ENCODE measurements at places on chromosomes 11 and 22.

DNA sequence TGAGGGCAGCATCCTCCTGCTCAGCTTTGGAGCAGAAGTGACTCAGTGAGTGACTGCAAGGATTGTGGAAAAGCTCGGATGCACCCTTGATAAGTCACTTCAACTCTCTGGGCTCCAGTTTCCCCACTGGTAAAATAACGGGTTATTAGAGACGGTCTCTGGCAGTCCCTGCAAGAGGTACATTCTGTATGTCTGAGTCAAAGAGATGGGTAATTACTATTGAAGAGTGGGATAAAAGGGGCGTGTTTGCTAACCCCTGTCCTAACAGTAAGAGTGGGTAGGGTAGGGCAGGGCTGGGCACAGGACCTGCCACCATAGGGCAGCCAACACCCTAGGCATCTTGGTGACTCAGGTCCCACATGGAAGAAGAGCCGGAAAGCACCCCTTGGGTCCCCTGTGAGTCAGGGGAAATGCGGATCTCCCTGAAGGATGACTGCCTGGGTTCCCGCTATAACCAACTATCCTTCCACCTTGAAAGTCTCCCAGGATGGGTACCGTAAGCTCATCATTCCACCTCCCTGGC, 7.3 kb upstream of the AHNAK start:
- no peak for DNase-seq

- DNase-seq: no peak
These were observed 4.2 kb downstream of the GAL3ST3 start for GRCh38 chr11:66044757-66045156.

GRCh38 chr11:66340596-66341501, 4.1 kb downstream of the BRMS1 start:
- no peak for DNase-seq

GRCh38 chr11:87444993-87445392, 407.3 kb downstream of the TMEM135 start:
- no peak for DNase-seq

DNA sequence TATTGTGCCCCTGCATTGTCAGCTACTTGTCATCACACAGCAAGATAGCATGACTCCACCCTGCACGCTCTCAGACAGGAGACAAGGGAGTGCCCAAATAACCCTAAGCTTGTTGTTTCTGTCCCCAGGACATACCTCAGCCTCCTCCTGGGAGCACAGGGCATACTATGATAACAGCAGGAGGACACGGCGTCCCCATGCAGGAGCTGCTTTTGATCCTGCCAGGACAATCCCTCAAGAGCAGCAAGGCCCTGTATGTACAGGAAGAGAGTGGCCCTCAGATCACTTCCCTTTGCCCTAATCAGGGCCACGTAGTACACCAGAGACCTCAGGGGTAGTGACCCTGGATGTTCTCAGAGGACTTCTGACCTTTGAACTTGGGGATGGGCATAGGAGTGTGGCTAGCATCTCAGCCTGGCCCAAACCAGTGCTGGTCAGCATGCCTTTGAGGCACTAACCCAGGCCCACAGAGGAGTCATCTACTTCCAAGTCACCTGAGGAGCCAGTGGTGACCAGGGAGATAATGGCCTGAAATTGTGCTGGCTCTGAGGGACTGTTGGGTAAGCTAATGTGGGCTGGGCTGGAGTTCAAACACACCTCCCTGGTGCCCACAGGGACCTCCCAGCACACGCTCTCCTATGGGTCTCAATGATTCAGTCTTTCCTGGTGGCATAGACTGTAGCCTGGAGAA, 9.2 kb downstream of the APOA4 start:
- no peak for DNase-seq

DNA sequence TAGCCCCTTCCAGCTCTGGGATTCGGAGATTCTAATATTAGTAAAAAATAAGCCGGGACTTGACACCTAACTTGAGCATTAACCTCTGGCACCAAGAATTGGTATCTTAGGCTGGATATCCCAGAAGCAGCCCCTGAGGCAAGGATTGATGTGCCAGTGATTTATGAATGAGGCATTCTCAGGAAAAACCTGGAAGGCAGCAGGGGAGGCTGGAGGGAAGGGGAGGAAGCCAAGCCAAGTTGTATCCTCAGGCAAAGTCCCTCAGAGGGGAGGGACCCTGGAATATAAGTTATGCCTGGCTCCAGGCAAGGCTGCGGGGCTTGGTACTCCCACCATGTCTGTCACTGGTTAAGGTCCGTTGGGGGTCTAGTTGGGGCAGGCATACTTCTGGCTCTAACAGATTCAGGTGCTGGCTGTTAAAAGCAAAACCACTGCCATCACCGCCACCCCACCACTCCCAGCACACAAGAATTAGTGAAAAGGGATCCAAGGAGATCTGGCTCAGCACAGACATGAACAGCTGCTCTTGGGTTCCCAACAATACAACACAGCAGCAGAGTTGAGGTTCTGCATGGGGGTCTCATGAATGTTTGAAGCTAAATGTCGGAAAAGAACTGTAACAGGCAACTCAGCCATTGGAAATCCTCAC, 29.8 kb downstream of the LMO2 start:
- DNase-seq: no peak

DNA sequence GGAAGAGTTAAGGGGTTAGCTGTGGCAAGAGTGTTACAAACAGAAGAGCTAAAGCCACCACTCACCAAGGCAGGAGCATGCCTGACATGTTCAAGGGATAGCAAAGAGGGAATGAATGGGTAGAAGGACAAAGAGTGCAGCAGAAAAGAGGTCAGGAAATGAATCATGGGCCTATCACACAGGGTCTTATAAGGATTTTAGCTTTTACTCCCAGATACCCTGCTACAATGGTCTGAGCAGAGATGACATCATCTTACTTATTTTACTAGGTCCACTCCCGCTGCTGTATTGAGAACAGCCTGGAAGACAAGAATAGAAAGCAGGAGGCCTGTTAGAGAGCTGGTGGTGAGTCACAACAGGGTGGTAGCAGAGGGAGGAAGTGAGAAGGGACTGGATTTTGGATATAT, 9.8 kb downstream of the TRAF6 start:
- no peak for DNase-seq

DNA sequence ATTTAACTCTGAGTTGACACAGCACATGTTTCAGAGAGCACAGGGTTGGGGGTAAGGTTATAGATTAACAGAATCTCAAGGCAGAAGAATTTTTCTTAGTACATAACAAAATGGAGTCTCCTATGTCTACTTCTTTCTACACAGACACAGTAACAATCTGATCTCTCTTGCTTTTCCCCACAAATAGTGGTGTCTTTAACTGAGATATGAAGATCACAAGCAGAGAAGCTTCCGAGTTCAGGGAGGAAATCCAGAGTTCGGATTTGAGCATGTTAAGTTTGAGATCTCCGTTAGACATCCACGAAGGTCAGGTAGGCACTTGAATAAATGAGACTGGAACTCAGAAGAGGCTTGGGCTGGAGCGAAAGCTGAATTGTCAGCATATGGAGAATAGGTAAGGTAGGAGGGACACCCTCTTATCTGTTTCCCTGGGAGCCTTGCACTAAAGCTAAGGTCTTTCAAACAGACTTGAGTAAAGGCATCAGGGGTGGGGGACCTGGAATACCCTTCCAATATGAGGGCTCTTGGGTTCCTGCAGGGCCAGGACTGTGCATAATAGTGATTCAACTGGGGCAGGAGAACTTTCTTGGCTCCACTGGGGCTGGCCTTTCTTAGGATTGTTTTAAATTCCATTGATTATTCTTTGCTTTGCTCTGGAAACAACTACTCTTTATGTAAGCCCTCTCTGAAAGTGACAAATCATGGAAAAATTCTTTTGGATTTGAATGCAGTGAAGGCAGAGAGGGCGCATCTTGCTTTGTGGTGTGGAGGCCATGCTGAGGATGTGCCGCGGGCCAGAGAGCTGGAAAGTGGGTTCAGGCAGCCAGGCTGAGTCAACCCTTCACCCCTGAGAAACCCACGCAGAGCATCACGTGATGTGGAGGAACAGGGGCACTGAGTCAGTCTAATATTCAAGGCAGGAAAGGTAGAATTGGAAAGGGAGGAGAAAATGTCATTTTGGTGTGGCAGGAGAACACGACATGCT, 62.7 kb upstream of the AMPD3 start:
- no peak for DNase-seq

- no peak for DNase-seq
These were observed 67.0 kb downstream of the FANCF start for GRCh38 chr11:22558664-22559063.

DNA sequence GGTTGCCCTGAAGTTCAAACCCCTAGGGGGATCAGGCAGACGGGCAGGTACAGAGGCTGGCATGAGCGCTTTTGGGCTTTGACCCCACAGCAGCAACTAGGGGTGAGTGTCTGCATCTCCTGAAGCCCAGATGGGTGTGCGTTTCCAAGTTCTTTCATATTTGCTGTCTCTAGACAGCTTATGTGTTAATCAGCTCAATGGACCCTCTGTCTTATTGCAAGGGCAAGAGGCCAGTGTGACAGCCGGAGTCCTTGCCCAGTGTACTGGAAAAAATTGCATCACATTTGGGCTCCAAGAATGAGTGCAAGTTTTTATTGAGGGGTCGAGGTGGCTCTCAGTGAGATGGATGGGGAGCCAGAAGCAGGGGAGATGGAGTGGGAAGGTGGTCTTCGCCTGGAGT, 1863.7 kb upstream of the RAG2 start:
- DNase-seq: no peak

GRCh38 chr11:107856981-107857517, 1.5 kb downstream of the SLC35F2 start:
- no peak for DNase-seq

DNA sequence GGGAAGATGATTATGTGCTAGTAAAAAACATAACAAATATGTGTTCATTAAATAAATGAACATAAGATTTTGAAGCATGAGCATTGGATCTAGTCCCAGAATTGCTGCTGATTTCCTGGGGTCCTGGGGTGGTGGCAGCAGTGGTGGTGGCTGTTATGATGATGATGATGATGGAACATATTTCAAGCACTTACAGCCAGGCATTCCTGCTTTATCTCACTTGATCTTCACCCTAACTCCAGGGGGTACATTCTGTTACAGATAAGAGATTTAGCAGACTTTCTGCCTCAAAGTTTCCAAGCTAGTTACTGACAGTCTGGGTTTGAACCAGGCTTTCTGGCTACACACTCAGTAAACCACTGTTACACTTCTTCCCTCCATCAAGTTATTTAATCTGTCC, 5.2 kb downstream of the TRAPPC4 start:
- no peak for DNase-seq

GRCh38 chr11:43577566-43578264, 102.8 kb upstream of the HSD17B12 start:
- no peak for DNase-seq

DNA sequence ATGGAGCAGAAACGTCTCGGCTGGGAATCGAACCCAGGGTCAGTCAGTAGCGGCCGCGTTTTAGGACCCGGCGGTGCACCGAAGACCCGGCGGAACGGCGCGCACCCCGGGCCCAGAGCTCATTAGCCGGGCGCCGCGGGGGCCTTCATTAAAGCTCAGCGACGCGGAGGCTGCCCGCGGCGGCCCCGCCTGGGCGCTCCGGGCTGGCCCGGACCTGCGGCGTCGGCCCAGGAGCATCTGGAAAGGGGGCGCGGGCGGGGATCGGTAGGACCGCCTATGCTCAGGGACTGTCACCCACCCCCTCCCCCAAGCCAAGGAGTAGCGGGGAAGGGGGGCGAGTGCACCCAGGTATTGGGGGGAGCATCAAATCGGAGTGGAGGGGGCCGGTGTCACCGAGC, 52.2 kb downstream of the CYTH4 start:
- no peak for DNase-seq

GRCh38 chr11:123526027-123526805, 96.1 kb downstream of the GRAMD1B start:
- DNase-seq: no peak

DNA sequence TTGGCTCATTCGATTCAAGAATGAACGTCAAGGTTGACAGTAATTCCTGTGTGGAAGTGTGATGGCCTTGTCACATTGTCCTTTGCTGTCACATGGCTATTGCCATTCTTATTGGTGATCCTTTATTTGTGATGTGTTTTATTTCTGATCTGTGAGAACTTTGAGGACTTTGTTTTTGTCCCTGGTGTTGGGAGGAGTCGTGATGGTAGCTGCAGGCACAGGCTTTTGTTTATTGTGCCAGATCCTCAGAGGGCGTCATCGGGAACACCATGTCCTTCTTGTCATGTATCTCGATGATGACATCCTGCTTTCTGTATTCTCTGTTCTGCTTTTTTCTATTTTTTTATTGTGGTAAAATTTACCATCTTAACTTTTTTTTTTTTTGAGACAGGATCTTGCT, 5.6 kb downstream of the PICK1 start:
- DNase-seq: no peak

- DNase-seq: no peak
These were observed 499 bp downstream of the DLAT start for GRCh38 chr11:112025707-112026106.

DNA sequence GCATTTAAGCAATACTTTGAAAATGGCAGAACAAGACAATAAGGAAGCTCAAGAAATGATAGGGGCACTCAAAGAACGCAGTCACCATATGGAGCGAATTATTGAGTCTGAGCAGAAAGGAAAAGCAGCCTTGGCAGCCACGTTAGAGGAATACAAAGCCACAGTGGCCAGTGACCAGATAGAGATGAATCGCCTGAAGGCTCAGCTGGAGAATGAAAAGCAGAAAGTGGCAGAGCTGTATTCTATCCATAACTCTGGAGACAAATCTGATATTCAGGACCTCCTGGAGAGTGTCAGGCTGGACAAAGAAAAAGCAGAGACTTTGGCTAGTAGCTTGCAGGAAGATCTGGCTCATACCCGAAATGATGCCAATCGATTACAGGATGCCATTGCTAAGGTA, 51.9 kb downstream of the SPECC1L start:
- DNase-seq: no peak

DNA sequence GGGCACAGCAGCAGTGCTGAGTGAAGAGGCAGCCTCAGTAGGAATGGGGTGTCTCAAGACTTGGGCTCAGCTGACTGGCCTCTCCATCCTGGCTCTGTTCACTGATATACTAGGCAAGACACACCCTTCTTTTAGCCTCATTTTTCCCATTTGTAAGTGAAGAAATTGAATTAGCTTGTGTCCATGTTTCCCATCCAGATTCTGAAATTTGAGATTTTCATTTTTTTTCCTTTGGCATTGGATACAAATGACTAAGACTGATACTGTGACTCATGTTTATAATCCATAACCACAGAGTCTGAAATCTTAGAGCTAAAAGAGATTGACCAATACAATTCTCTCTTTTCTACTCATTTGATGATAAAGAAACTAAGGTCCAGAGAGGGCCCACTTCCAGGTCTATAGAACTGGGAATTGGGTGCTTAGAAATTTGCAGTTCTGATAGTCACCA, 110.9 kb downstream of the KCNC1 start:
- DNase-seq: no peak

Measured in stimulated activated CD8-positive, alpha-beta memory T cell treated with anti-CD3 and anti-CD28 coated beads, Interleukin-7, amount 100 ng/mL, for 1 hour (primary cell).